ENCODE measurements at places on chromosomes 2 and 18.

- no peak for DNase-seq
Observed at GRCh38 chr2:234331566-234331965, 165.3 kb downstream of the ARL4C start.

GRCh38 chr18:40469316-40469715 is 1485.7 kb upstream of the PIK3C3 start:
- DNase-seq = no peak

DNA sequence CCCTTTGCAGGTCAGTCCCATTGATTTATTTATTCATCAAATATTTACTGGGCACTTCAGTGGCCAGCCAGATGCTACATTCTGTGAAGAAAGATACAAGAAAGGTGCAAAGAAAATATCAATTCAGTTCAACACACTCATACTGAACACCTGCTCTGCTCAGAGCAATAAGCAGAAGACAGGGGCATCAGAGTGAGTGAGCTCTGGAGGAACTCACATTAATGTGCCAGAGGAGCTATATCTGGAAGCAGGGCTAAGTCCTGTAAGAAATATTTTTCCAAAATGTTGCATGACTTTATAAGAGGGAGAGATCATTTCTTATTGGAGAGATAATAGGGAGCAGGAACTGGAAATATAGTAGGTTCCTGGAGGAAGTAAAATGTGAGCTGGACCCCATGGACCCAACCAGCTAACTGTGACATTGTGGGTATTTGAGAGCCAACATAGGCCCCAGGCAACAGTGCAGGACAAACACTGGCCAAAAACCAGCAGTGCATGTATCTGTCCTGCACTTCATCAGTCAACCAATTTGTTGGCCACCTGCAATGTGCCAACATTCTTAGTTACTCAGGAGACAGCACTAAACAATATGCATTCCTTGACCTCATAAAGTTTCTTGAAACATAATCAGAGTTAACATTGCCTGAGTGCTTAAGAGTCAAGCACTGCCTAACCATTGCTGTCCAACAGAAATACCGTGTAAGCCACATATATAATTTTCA is 102.7 kb upstream of the PTPRM start:
- DNase-seq = no peak

- DNase-seq = no peak
Observed at GRCh38 chr2:79235135-79235534, 75.6 kb upstream of the REG3A start.

- DNase-seq = no peak
Observed at GRCh38 chr2:158677542-158677941, 117.6 kb upstream of the DAPL1 start.

GRCh38 chr2:199962203-199962602 is 6.8 kb downstream of the MAIP1 start:
- DNase-seq = no peak

DNA sequence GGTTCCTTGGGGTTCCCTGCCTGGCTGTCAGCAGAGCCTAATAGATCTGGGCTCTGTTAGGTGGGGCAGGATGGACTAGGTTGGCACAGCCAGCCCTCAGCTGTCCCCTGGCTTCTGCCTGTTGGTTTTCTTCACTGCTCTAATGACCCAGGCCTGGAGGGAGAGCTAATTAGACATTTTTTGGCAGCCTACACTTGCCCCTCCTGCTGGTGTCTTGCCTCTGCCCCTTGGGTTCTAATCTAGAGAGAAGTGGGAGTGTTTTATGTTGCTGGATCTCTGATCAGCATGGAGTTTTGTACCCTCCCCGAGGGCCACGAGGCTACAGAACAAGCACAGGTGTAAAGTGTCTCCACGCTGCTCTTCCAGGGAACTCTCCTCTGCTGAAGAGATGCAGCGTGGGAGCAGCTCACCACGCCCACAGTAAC is 199.4 kb upstream of the RASGRP3 start:
- DNase-seq = no peak

DNA sequence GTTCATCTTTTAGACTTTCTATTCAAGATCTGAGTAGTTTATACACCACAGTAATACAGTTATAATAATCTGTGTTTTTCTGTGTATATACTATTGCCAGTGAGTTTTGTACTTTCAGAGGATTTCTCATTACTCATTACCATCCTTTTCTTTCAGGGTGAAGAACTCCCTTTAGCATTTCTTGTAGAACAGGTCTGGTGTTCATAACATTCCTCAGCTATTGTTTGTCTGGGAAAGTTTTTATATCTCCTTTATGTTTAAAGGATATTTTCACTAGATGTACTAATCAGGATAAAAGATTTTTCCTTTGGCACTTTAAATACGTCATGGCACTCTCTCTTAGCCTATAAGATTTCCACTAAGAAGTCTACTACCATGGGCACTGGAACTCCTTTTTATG is 705.5 kb downstream of the SLC4A3 start:
- DNase-seq = no peak

- no peak for DNase-seq
Observed at GRCh38 chr2:145546091-145546490, 1026.2 kb upstream of the ZEB2 start.

GRCh38 chr2:134198006-134198634 is 55.8 kb upstream of the MGAT5 start:
- DNase-seq = no peak

GRCh38 chr2:102235042-102235473 is 48.2 kb downstream of the IL1RL2 start:
- DNase-seq = no peak

- peak; percentile 81 for DNase-seq
Observed at GRCh38 chr2:28810384-28811285, at the start of gene SPDYA. SPDYA (plus strand) TSS chr2:28810834; CDS start chr2:28816015, 5,181 bp downstream.

DNA sequence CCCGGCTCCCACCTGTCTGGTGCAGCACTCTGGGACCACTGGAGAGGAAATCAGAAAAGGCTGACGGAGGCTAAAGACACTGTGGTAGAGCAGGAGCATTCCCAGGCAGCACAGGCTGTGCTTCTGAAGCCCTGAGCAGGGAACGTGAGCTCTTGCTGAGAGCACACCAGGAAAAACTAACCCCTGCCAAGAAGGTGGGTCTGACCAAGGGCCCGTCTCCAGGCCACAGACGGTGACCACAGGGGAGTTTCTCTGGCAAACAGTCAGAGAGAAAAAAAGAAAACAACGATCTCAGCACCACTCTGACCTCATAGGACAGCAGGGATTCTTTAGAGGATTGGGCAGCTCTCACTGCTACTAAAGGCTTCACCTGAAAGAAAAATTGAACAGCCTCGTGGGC is 201.4 kb downstream of the AFF3 start:
- DNase-seq = no peak

DNA sequence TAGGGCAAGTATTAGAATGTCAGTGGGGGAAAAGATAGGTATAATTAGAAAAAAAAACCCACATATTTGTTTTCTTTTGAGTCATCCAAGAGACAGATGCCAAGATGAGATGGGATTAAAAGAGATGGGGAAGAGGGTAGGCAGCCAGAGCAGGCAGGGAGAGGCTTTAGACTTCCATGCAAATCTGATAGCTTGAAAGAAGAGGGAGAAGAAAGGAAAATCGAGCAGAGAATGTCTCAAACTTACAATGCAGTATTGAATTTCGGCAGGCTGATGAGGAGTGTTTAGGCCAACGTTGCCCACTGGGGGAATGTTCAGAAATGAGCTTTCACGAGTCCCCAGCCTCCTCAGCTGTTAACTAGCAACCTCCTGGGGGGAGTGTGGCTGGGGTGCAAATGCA is 91.3 kb downstream of the SPATS2L start:
- DNase-seq = no peak

DNA sequence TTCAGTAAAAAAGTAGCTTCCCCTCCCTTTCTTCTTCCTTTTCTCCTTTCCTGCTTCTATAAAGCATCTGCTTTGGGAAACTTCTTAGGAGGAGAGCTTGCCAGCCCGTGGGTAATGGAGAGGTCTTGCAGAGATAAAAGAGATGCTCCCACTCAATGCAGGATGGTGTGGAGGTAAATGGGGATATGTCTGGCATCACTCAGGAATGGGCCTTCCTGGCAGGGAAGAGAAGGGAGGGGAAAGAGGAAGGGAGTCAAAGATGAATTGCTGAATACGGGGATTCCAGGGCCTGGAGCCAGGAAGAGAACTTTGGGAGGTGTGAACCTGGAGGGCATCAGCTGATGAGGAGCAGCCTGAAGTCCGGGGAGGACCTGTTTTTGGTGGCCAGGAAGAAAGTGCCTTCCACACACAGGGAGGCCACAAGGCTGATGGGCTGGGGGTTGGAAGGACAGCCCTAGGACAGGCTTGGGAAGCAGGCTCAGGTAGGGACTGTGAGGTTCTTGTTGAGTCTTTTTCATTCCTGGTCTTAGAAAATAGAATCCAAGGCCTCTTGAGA is 25.2 kb downstream of the IL1B start:
- no peak for DNase-seq

- no peak for DNase-seq
Observed at GRCh38 chr18:49321271-49321670, 139.2 kb downstream of the DYM start.

DNA sequence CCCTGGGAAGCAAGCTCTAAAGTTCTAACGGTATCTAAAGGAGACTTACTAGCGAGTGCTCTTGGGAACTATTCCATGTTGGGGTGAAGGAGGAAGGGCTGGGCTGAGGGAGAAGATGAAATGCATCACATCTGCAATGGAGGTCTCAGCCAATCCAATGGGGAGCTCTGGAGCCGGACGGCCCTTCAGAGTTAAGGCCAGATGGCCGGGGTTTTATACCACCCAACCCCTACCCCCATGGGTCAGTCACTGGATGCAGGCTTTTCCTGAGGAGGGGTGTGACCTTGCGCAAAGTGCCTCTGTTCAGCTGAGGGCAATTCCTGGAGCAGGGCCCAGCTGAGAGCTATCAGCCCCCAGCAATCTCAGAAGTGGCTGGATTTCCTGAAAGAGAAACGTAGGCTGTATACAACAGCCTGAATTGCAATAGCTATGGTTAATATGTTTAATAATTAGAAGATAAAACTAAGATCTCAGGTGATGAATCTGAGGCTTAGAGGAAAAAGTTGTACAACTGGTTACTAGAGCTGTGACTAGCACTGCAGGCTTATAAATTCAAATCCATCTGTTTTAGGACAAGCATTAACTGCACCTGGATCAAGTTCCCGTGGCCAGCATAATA is 21.6 kb downstream of the EIPR1 start:
- DNase-seq = no peak

DNA sequence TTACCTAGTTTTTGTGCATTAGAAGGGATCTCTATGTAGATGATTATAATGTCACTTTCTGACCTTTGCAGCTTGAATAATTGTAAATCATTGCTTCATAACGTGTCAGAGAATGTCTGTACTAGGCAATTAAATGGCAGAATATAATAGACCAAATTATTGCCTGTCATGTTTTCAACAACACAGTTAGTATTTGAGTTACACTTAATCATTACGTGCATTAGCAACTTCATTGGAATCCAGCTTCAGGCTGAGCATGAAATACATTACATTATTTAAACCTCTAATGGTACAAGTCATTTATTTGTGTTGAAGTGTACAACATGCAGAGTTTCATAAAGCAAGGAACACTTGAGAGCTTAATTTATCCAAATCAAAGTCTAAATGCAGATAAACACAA is 48.0 kb downstream of the ZNF407 start:
- DNase-seq = no peak

GRCh38 chr2:68287580-68288441 is 31.9 kb downstream of the CNRIP1 start:
- DNase-seq = no peak

- peak; percentile 17 for DNase-seq
Observed at GRCh38 chr2:44392338-44392943, 30.7 kb downstream of the CAMKMT start.

DNA sequence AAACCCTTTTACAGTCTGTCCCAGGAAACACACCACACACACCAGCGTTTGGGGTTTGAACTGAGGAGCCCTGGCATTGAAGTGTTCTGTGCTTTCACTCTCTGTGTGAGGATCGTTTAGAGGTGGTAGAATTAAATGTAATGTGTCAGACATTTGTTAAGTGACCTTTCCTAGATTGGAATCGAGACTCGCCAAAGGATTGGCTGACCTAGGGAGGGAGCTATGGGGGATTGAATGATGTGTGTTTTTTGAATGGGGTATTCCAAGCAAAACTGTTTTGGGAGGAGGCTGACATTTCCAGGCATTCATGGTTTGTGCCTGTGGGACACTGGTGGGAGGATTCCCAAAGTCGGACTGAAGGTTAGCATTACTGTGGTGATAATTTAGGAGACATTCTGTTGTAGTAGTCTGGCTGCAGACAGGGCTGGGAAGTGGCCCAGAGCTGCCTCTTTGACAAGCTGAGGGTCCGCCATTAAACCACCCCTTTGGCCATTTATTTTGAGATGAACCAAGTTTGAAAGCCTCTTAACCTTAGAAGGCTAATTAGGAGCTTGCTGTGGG is 1.7 kb downstream of the MYO1B start:
- no peak for DNase-seq

GRCh38 chr18:63936156-63936931 is 12.8 kb upstream of the HMSD start:
- peak; percentile 41 for DNase-seq

GRCh38 chr2:54256091-54256694 is at the start of gene TSPYL6:
TSPYL6 (minus strand) TSS chr2:54256229; CDS start chr2:54256151, 78 bp downstream.
- DNase-seq = no peak

DNA sequence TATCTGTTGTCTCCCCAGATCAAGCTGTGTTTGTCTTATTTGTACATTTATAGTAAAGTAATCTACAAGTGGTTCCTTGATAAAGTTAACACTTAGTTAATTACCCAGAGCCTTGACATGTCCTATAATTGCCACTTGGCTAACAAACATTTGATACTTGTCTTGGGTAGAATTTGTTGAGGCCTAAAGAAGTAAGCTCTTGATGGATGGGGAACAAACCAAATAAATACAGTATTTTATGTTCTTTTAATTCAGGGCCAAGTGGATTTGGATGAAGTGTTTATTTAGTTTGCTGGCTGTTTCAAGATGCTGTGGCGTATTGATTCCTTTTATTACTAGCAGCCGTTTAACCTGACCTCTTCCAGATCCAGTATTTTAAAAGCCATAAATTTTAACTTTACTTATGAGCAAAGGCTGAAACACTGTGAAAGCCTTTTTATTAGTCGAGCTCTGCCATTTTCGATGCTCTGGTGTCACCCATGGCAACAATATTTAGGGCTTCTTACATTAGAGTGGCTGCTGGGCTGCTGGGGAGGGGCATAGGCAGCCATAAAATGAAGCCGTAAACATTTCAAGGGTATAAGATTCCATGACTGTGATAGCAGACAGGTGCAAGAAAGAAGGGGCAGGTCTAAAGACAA is 401.6 kb upstream of the NRP2 start:
- DNase-seq = no peak

GRCh38 chr18:62663731-62664336 is 51.5 kb upstream of the PHLPP1 start:
- DNase-seq = no peak

- no peak for DNase-seq
Observed at GRCh38 chr2:28432362-28432761, 39.7 kb downstream of the FOSL2 start.
